CD4-positive, alpha-beta memory T cell (primary cell): ENCODE measurements at places on chromosomes 3 and 15. TPM values are rescaled to one million over a fixed set of nuclear protein-coding genes. Genes with fewer than 3 reads are reported as not detected.
A peak's percentile ranks its signal among the peaks of the same experiment; 100 is the strongest.

- DNase-seq = no peak
These were observed 23.3 kb upstream of the MANF start for GRCh38 chr3:51361746-51362145.

ISL2 gene
- total RNA-seq = not detected

DPPA4 gene
- not detected for total RNA-seq

DNA sequence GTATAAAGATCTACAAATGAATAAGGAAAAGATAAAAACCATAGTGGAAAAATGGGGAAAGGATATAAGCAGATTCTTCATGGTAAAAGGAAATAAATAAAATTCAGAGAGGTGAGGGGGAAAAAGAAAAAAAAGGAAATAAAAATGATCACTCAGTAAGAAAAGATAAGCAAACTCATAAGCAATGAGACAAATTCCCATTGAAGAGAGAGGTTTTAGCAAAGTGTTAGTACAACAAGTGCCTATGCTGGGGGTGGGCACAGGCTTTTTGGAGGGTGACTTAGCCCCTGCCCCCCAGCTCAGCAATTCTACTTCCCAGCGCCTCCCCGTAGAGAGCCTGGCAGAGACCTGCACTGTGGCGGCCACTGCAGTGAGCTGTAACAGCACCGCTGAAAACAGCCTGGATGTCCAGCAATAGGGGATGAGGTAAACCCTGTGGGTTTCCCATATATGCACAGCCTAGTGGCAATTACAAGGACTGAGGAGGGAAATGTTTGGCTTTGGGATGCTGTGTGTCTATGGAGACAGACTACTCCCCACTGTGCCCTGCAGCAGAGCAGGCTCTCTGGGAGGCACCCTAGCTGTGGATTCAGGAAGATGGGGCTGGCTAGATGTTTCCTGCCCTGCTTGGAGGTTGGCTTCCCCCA lies 23.7 kb upstream of the SFMBT1 start:
- no peak for DNase-seq

GRCh38 chr3:112845772-112846171 lies 892 bp downstream of the CD200R1L start:
- DNase-seq = no peak

DNA sequence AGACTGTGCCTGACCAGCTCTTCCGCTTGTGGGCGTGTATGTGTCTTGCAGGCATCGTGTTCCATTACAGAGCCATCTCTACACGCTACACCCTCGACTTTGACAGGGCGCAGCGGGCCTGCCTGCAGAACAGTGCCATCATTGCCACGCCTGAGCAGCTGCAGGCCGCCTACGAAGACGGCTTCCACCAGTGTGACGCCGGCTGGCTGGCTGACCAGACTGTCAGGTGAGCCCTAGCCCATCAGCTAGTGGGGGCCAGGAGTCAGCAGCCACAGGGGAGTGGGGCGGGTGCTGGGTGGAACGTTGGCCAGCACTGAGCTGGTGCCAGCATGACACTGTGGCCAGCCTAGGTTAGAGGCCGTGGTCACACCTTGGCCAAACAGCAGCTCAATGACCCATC lies 36.7 kb downstream of the ACAN start:
- no peak for DNase-seq

SPINT1 gene
- total RNA-seq = 4.0 TPM

GRCh38 chr3:17384567-17385296 lies 357.7 kb downstream of the TBC1D5 start:
- DNase-seq = no peak

DNA sequence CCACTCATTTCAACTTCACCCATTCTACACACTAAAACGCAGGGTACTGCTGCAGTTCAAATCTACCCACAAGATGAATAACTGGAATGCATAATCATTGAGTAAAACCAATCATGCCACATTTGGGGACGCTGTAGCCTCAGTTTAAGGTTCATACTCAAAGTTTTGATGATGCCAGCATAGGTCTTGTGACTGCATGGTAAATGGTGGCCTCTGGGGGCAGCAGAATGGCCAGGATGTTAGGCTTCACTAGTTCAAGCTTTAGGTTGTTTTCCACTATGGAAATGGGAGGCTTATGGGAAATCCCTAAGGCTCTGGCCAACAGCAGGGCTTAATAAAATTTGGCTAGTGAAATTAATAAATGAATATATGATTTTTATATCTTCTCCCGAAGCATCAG lies 104.3 kb upstream of the TSC22D2 start:
- DNase-seq = no peak

DNA sequence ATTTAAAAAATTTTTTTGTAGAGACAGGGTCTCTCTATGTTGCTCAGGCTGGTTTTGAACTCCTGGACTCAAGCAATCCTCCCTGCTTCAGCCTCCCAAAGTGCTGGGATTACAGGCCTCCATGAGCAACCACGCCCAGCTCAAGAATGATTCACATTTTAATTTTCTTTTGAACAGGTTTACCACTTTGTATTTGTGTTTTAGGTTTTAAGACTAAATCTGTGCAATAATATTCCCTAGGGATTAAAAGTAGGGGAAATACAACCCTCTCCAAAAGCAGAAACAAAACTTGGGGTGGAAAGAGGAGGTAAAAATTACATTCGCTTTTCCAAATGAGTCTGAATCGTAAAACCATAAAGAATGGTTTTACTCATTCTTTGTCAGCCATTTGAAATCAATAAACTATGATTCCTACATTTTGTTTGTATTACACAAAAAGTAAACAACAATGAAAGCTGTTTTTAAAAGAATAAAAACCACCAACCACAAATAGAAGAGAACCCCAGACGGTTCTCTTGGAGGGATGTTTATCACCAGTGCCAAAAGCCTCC lies 37.8 kb downstream of the SLC24A1 start:
- DNase-seq = no peak

GRCh38 chr3:50155491-50155878 lies 361 bp downstream of the SEMA3F start:
- DNase-seq = no peak

DNA sequence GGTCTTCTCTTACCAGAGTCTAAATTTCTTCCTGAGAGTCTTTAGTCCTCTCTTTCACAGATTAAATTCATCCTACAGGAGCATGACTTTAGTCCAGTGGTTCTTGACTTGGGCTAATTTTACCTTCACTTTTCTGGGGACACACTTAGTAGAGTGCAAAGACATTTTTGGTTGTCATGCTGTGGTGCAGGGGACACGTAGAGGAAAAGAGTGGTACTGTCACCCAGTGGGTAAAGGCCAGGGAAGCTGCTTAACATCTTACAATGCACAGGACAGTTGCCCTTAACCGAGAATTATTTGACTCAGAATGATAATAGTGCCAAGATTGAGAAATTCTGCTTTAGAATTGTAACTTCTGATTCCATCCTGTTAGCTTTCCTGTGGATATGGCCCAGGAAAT lies 772.5 kb upstream of the GRM7 start:
- DNase-seq = no peak

DNA sequence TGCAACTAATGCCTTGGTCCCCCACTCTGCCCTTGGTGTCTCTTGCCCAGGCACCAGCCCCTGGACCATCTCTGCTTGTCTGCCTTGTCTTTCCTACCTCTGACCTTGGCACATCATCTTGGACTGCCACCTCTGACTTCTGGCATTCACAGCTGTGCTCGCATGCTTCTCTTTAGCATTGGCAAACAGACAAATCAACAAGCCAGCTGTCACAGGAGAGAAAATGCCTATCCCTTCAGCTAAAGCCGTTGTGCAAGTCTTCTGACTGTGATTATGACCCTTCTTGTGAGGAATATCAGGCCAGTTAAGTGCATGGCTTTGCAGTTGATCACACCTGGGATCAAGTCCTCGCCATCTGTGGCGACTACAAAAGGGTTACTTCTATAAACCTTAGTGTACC lies 84.6 kb downstream of the PRICKLE2 start:
- no peak for DNase-seq

GRCh38 chr15:71451130-71451529 lies 335.9 kb downstream of the THSD4 start:
- no peak for DNase-seq

NTRK3 gene
- 0.67 TPM for total RNA-seq

PLSCR2 gene
- total RNA-seq = 0.72 TPM

- DNase-seq = no peak
These were observed 3.0 kb downstream of the CXCR6 start for GRCh38 chr3:45946307-45946706.

CELF6 gene
- 2.6 TPM for total RNA-seq

PLCH1 gene
- total RNA-seq = not detected

TIMMDC1 gene
- total RNA-seq = 80.9 TPM

GRCh38 chr15:77502379-77503095 lies 81.8 kb downstream of the HMG20A start:
- DNase-seq = no peak

OR5H1 gene
- not detected for total RNA-seq

DNA sequence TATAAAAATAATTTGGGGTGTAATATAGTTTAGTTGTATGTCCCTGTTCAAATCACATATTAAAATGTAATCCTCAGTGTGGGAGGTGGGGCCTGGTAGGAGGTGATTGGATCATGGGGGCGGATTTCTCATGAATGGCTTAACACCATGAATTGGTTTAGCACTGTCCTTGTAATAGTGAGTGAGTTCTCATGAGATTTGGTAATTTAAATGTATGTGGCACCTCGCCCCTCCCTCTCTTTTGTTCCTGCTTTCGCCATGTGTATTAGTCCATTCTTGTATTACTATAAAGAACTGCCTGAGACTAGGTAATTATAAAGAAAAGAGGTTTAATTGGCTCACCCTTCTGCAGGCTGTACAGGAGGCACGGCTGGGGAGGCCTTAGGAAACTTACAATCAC lies 83.9 kb downstream of the ANXA2 start:
- no peak for DNase-seq

DNA sequence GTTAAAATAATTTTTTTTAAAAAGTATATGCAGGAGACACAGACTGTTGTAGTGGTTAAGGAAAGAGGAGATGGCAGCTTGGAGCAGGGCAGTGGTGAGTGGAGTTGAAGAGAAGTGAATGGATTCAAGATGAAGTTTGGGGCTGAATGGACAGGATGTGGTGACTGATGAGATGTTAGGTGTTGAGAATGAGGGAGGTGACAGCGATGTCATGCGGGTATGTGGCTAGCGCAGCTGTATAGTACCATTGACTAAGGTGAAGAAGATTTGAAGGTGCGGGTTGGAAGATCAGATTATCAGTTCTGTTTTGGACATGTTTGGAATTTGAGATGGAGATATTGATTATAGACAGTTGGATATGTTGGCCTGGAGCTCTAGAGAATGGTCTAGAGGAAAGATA lies 20.1 kb downstream of the FBXO22 start:
- no peak for DNase-seq

GRCh38 chr3:29594261-29594660 lies 313.4 kb downstream of the RBMS3 start:
- no peak for DNase-seq

EHD4 gene
- 15.6 TPM for total RNA-seq

SEMA6D gene
- total RNA-seq = not detected

DNA sequence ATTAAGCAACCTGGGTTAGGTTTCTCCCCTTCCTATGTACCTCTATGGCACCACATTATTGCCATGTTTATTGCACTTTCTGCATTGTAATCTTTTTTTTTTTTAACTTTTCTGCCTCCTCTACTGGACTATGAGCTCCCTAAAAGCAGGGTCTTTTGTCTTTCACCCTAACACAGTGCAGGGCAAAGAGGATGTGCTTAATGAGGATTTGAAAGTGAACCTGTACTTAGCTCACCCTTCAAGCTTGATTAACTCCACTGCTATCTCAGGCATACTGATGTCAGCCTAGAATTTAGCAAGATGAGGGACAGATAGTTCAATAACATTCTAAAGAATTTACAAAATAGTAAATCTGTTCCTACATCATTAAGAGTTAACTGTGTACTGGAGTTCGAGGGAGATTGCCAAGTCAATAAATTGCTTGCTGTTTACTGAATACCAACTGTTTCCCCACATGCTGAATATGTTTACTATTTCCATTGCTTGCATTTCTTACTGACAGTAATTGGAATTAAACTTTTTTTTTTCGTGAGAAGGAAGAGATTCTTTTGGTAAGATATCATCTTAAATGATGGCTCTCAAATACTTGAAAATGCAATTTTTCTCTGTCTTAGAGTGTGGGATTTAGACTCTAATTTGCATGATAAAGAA lies 15.7 kb upstream of the PPARG start:
- DNase-seq = no peak

DNA sequence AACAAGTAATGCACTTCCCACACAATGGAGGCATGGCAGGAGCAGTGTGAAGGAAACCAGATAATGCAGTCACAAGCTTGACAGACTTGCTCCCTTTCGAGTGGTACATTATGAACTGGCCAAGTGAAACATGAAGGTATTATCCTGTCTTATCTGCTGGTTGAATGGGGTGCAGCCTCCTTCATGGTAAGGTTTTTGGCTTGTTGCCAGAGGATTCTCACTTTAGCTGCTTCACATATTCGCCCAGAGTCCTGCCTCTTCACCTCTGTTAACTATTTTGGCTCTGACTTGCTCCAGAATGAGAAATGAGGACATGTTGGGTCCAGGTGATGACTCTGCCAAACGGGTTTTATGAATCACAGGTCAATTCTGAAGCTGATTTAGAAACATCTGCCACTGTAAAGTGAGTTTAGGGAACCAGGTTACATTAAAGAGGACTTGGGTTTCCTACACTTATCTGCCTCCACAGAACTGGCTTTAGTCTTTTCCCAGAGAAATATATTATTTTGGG lies 19.5 kb upstream of the CCDC39 start:
- no peak for DNase-seq

GRCh38 chr15:58087871-58088270 lies 22.4 kb upstream of the ALDH1A2 start:
- DNase-seq = no peak

GRCh38 chr3:141738891-141739363 lies 829 bp downstream of the RNF7 start:
- DNase-seq = peak; percentile 41

DNA sequence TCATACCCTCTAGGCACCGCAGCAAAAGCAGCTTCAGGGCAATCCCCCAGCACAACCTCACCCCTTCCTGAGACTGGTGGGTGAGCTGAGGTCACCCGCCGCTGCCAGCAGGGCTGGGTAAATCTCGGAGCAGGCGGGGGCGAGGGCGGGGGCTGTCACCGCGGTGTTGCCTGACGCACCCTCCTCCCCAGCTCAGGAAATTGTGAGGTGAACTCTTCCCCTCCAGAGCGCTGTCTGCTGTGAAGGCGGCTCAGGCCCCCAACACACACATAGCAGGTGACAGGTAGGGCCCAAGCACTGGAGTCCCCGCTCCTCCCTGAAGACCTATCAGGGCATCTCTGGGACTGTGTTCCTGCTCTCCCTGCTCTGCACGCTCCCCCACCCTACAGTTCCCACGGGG lies 30.2 kb upstream of the FURIN start:
- DNase-seq = peak; percentile 84

DNA sequence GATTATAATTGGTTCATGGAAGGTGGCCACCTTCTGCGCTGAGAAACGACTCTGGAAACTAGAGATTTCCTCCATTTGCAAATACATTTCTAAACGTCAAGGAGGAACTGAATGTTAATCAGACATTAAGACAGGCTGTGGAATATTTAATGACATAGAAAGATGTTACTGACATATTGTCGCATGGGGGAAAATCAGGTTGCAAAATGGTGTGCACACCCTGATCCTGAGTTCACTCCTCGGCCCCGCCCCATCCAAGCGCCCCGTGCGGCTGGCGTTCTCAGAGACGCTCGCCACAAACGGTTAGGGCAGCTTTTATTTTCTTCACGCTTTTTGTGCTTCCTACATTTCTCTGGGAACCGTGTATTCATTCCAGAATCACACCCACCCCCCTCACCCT lies 10.7 kb downstream of the H1-8 start:
- DNase-seq = no peak

- no peak for DNase-seq
These were observed 221.0 kb downstream of the ZMAT3 start for GRCh38 chr3:178850450-178851190.

ATP10A gene
- 48.2 TPM for total RNA-seq

PRR20G gene
- not detected for total RNA-seq
